Neural progenitor cell (in vitro differentiated cells): ENCODE measurements at places on chromosomes 2 and 18. TPM values are rescaled to one million over a fixed set of nuclear protein-coding genes. Genes with fewer than 3 reads are reported as not detected.
A peak's percentile ranks its signal among the peaks of the same experiment; 100 is the strongest.

- no peak for DNase-seq
- no peaks in the 10 kb centered on the region for H3K36me3 ChIP-seq
- H3K27me3 ChIP-seq = no peaks in the 10 kb centered on the region
These were observed 47.1 kb downstream of the KCNG3 start for GRCh38 chr2:42446503-42447271.

DNA sequence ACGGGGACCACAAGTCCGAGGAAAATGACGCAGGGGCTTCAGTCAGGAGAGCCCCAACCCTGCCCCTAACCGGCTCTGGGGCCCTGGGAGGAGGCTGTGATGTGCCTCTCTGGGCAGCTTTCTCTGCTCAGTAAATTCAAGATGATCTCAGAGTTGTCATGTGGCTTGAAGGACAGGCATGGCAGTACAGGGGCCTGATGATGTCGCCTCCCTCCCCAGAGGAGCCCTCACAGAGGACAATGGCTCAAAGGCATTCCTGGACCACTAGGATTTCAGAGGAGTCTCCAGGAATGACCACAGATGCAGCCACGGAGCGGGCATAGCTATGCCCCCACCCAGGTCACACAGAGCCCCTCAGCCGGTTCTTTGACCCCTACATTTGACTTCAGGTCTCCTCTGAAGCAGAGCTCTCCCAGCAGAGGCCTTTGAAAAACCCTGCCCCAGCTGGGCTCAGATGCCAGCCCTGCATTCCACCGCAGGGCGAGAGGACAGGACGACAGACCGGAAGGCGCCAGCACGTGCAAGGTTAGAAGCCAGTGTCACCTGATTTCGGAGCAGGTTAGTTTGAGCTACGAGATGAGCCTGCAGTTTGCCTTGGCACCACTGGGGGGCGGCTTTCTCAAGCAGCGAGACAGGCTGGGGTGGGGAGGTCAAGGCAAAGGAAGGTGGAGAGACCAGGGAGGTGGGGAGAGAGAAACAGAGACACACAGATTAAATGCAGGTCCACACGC lies 39.2 kb downstream of the BIN1 start:
- H3K27ac ChIP-seq = no peak overlapping the region
- H3K4me1 ChIP-seq = no peaks in the 10 kb centered on the region
- no peak overlapping the region for H3K4me3 ChIP-seq
- peak; percentile 75 for DNase-seq
- H3K36me3 ChIP-seq = no peaks in the 10 kb centered on the region

- peaks cover 35% of the 10 kb centered on the region for H3K36me3 ChIP-seq
- no peaks in the 10 kb centered on the region for H3K27me3 ChIP-seq
- peak overlapping the region; percentile 95 for H3K4me3 ChIP-seq
- peaks cover 19% of the 10 kb centered on the region for H3K4me1 ChIP-seq
- peak; percentile 9 for DNase-seq
- H3K27ac ChIP-seq = no peak overlapping the region
These were observed 1.9 kb downstream of the CLK1 start for GRCh38 chr2:200862532-200863000.

- no peaks in the 10 kb centered on the region for H3K36me3 ChIP-seq
- H3K4me3 ChIP-seq = no peak overlapping the region
- DNase-seq = no peak
- H3K27ac ChIP-seq = no peak overlapping the region
- H3K4me1 ChIP-seq = no peaks in the 10 kb centered on the region
These were observed 123.9 kb upstream of the ACKR3 start for GRCh38 chr2:236445678-236446077.

GRCh38 chr2:7974936-7975335 lies 706.9 kb upstream of the ID2 start:
- no peak for DNase-seq
- no peak overlapping the region for H3K27ac ChIP-seq
- H3K4me1 ChIP-seq = peaks cover 8% of the 10 kb centered on the region
- no peaks in the 10 kb centered on the region for H3K36me3 ChIP-seq
- H3K4me3 ChIP-seq = no peak overlapping the region
- no peaks in the 10 kb centered on the region for H3K27me3 ChIP-seq

The POTEJ gene
- total RNA-seq = 0.21 TPM in 1 of 2 replicates, not detected in the other

DNA sequence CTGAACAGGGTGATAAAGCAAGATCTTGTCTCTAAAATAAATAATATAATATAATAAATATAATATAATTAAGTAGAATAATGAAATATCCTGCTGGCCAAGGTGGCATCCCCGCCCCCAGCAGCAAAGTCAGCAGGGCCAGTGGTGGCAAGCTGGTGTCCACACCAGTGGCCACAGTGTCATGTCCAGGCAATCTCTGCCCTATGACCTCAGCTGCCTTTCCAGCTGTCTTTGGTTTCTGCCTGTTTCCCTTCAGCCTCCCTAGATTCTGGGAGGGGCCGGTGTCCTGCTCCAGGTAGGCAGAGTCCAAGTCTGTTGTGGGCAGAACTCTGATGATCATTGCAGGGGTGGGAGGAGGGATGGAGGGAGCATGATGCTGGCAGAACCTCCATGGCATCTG lies 16.2 kb upstream of the STEAP3 start:
- no peak for DNase-seq
- H3K36me3 ChIP-seq = no peaks in the 10 kb centered on the region
- H3K27ac ChIP-seq = no peak overlapping the region
- no peaks in the 10 kb centered on the region for H3K27me3 ChIP-seq
- H3K4me3 ChIP-seq = no peak overlapping the region

DNA sequence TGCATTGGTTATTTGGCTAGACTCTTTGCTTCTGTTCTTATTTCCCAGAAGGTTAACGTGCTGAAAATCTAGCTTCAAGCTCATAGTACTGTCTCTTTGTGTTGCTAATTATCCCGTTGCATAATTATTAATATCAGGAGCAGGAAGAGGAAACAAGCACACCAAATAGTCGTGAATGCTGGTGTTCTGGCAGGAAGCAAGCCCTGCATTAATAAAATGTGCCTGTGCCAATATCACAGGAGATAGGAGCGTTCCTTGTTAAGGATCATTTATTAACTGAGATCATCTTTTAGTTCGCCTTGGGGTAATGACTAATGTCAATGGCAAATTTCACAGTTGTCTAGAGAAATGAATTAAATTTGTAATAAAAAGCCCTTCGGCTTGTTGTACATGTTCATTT lies 893.0 kb upstream of the POU3F3 start:
- no peaks in the 10 kb centered on the region for H3K27me3 ChIP-seq
- no peaks in the 10 kb centered on the region for H3K36me3 ChIP-seq
- no peaks in the 10 kb centered on the region for H3K4me1 ChIP-seq
- DNase-seq = no peak

The CAVIN2 gene
- total RNA-seq = not detected in 2 replicates

DNA sequence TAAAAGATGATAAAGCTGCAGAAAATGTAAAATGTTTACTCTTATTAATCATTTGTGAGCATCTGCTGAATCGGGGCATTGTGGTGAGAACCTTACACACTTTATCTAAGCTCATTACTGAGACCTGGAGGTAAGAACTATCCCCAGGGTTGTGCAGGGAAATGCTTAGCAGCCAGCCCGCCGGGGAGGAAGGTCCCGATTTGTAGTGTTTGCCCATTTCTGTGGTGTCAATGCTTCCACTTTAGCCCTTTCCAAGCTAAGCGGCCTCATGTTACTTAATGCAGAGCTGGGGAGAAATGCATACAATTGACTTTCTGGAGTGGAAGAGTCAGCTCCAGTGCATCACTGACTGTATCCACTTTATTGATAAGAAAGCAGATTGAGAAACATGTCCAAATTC lies 20.8 kb upstream of the KCNK3 start:
- DNase-seq = no peak
- no peak overlapping the region for H3K27ac ChIP-seq
- no peaks in the 10 kb centered on the region for H3K36me3 ChIP-seq

GRCh38 chr2:75277111-75277510 lies 77.8 kb upstream of the TACR1 start:
- no peak for DNase-seq
- H3K4me3 ChIP-seq = no peak overlapping the region
- H3K4me1 ChIP-seq = peaks cover 31% of the 10 kb centered on the region
- H3K36me3 ChIP-seq = no peaks in the 10 kb centered on the region
- H3K27ac ChIP-seq = no peak overlapping the region

The ASXL3 gene
- total RNA-seq = 2.7 and 5.1 TPM in 2 replicates

DNA sequence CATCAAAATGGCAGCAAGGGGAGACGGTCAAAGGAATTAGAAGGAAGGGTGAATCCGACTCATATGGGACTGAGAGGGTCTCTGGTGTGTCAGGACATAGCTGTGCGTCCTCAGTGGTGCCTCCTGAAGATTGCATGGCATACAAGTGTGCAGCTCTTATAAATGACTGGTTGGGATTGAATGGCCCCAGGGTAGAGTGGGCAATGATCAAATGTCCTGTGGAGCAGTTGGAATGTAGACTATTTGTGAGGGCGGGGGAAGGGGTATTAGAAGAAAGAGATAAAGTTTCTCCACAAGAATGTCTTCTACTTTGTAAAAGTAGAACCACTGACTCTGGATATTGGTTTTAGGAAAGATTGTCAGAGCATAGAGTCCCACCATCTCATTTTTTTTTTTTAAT lies 24.6 kb downstream of the CTLA4 start:
- no peak overlapping the region for H3K4me3 ChIP-seq
- no peaks in the 10 kb centered on the region for H3K27me3 ChIP-seq
- no peaks in the 10 kb centered on the region for H3K4me1 ChIP-seq
- H3K36me3 ChIP-seq = no peaks in the 10 kb centered on the region
- H3K27ac ChIP-seq = no peak overlapping the region

DNA sequence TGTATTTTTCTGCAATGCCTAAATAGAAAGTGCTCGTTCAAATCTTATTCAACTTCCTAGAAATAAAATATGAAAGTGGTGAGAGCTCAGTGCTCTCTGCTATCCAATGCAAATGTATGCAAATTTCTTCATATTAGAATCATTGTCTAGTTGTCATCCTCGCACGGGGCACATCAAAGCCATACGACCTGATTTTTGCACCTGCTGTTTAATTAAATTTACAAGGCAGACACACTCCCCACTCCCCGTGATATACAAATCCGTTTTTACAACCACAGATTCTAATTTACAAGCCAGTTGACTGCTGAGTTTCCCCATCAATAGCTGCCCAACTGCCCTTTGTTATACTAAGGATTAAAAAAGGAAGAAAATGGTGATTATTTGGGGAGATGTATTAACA lies 284.6 kb downstream of the RNF144A start:
- DNase-seq = no peak
- H3K27me3 ChIP-seq = no peaks in the 10 kb centered on the region
- H3K36me3 ChIP-seq = no peaks in the 10 kb centered on the region

DNA sequence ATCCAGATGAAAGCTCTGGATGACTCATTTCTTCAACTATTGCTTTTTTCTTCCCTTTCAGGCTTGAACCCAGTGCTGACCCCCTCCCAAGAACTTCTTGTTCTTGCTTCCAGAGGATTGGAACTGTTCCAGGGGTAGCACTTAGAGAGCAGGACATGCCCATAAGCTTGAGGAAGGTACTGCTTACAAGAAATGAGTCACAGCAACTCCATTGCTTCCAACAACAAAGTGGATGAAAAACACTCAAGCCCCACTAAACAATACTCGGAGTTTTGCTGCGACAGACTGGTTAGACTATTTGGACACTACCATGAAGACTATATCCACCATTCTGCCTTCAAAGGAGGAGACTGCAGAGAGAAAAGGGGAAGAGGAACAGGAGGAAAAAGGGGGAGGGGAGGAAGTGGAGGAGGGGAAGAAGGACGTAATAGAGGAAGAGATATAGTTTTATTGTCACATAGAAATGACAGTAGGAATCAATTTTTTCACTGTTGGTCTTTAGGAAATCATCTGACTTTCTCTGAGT lies 1.6 kb upstream of the EPC2 start:
- DNase-seq = no peak
- H3K27ac ChIP-seq = no peak overlapping the region
- peaks cover 29% of the 10 kb centered on the region for H3K27me3 ChIP-seq
- peak overlapping the region; percentile 74 for H3K4me3 ChIP-seq
- peaks cover 13% of the 10 kb centered on the region for H3K4me1 ChIP-seq

- H3K36me3 ChIP-seq = no peaks in the 10 kb centered on the region
- H3K27ac ChIP-seq = no peak overlapping the region
- H3K4me3 ChIP-seq = no peak overlapping the region
- H3K27me3 ChIP-seq = no peaks in the 10 kb centered on the region
- peak; percentile 37 for DNase-seq
These were observed 16.1 kb downstream of the CCDC178 start for GRCh38 chr18:33424266-33424946.

DNA sequence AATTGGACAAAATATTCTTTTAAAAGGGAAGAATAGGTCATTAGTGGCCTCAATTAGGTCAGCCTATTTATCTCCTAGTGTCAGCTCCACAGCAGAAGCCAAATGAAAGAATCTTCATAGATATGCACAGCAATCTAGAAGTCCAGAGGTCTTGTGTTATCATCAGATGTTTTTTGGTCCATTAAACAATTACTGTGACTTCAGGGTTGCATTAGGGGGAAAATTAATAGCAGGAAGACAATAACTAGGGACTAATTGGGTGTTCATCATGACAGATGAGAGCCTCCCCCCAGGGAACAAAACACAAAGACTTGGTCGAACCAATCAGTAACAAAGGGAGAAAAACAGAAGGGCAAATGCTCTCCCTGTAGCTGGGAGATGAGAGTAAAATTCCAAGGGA lies 264.7 kb downstream of the PTH2R start:
- H3K27ac ChIP-seq = no peak overlapping the region
- peaks cover 25% of the 10 kb centered on the region for H3K4me1 ChIP-seq
- DNase-seq = peak; percentile 24
- H3K36me3 ChIP-seq = no peaks in the 10 kb centered on the region

GRCh38 chr2:106280722-106281446 lies 86.8 kb upstream of the UXS1 start:
- no peaks in the 10 kb centered on the region for H3K4me1 ChIP-seq
- no peak overlapping the region for H3K27ac ChIP-seq
- H3K36me3 ChIP-seq = no peaks in the 10 kb centered on the region
- DNase-seq = no peak

The ANKAR gene
- 5.0 and 12.0 TPM in 2 replicates for total RNA-seq

The MC4R gene
- 0.15 and 0.19 TPM in 2 replicates for total RNA-seq

DNA sequence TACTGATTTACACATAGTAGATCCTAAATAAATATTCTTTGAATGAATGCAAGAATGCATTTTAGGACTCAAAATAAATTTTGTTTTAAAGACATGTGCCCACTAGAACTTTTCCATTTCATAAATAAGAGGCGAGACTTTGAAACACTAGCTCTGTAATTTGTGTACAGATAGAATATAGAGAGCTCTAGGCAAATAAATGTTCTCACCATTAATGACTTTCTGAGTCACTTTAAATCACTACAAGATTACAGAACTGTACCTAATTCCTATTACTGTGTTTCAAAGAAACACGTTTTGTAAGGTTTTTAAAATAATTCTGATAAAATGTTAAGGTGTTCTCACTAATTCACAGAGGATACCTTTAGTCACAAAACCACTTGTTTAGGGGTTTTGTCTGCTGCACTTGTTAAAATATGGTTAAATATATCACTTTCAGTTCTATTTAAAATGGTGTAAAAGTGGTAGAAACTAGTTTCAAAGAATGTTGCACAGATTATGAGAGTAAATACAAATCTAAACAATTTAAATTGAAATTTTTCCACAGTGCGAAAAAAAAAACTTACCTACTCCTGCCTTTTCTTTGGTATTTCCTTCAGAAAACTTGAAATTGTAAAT lies 158.7 kb upstream of the ZC3H15 start:
- no peaks in the 10 kb centered on the region for H3K4me1 ChIP-seq
- H3K36me3 ChIP-seq = no peaks in the 10 kb centered on the region
- H3K27me3 ChIP-seq = no peaks in the 10 kb centered on the region
- no peak for DNase-seq
- no peak overlapping the region for H3K27ac ChIP-seq
- H3K4me3 ChIP-seq = no peak overlapping the region

GRCh38 chr18:57587098-57587661 lies 678 bp upstream of the FECH start:
- DNase-seq = no peak
- no peaks in the 10 kb centered on the region for H3K27me3 ChIP-seq
- peaks cover 10% of the 10 kb centered on the region for H3K4me1 ChIP-seq
- no peak overlapping the region for H3K27ac ChIP-seq
- peak overlapping the region; percentile 76 for H3K4me3 ChIP-seq

The IL36G gene
- total RNA-seq = 0.59 and 1.3 TPM in 2 replicates
